ENCODE measurements at places on chromosomes 4 and X. TPM values are rescaled to one million over a fixed set of nuclear protein-coding genes. Genes with fewer than 3 reads are reported as not detected.

The RTL9 gene
- total RNA-seq, result not detected

The GRIA3 gene
- not detected for total RNA-seq

The NALF2 gene
- total RNA-seq, result 0.19 TPM

The YY2 gene
- 1.9 TPM for total RNA-seq

The DDX60 gene
- total RNA-seq, result 8.3 TPM

The SLC10A6 gene
- 95.3 TPM for total RNA-seq

The STEEP1 gene
- total RNA-seq, result 25.9 TPM

The PPEF2 gene
- total RNA-seq, result not detected

The SEPSECS gene
- total RNA-seq, result 7.9 TPM

The USP53 gene
- total RNA-seq, result 56.4 TPM

The RNF128 gene
- total RNA-seq, result 11.9 TPM

The MAGEB10 gene
- not detected for total RNA-seq

The CPE gene
- total RNA-seq, result 66.2 TPM

The P2RY4 gene
- total RNA-seq, result 3.7 TPM

The HEPH gene
- 19.6 TPM for total RNA-seq

The C4orf17 gene
- total RNA-seq, result not detected

The RHOXF2 gene
- not detected for total RNA-seq

The SPANXN4 gene
- not detected for total RNA-seq

The VEGFC gene
- total RNA-seq, result 6.1 TPM

The MAGEA12 gene
- total RNA-seq, result not detected

The SPACA5 gene
- not detected for total RNA-seq

The APLN gene
- 0.16 TPM for total RNA-seq

The ATP10D gene
- total RNA-seq, result 40.9 TPM

The FATE1 gene
- not detected for total RNA-seq

The GPR143 gene
- total RNA-seq, result 2.9 TPM

The DLG3 gene
- 33.3 TPM for total RNA-seq

The EFNB1 gene
- 105 TPM for total RNA-seq

The MAGEA11 gene
- total RNA-seq, result 0.13 TPM

The PLAC1 gene
- total RNA-seq, result 0.22 TPM

The EDNRA gene
- 5.9 TPM for total RNA-seq

The NELFA gene
- total RNA-seq, result 32.6 TPM

The DCAF4L1 gene
- not detected for total RNA-seq

The SMIM10 gene
- 0.56 TPM for total RNA-seq

The FAM133A gene
- total RNA-seq, result not detected

The ARHGEF38 gene
- 0.83 TPM for total RNA-seq

The FAM149A gene
- total RNA-seq, result 3.9 TPM

The SLC10A4 gene
- 0.19 TPM for total RNA-seq

The FAM47E gene
- total RNA-seq, result 4.7 TPM

The TACR3 gene
- total RNA-seq, result not detected

The PAGE2B gene
- not detected for total RNA-seq

The MCF2 gene
- total RNA-seq, result not detected

The SPANXC gene
- total RNA-seq, result not detected

The AMER1 gene
- 4.0 TPM for total RNA-seq

The CXCL3 gene
- total RNA-seq, result 0.34 TPM

The CYP2U1 gene
- 2.2 TPM for total RNA-seq

The AADAT gene
- total RNA-seq, result 0.88 TPM

The DDIT4L gene
- total RNA-seq, result 8.9 TPM

The MAGEA3 gene
- total RNA-seq, result not detected

The RENBP gene
- 6.1 TPM for total RNA-seq

The EMCN gene
- 8.8 TPM for total RNA-seq

The IKBKG gene
- total RNA-seq, result 62.5 TPM
